ENCODE measurements at places on chromosomes 3 and 15. TPM values are rescaled to one million over a fixed set of nuclear protein-coding genes. Genes with fewer than 3 reads are reported as not detected.

The PSTPIP1 gene
- 0.63 TPM for total RNA-seq

The TLR9 gene
- not detected for total RNA-seq

The SPATA12 gene
- 0.19 TPM for total RNA-seq

The LMCD1 gene
- 30.1 TPM for total RNA-seq

The RARB gene
- 0.22 TPM for total RNA-seq

The MEGF11 gene
- 3.5 TPM for total RNA-seq

The NANOGP8 gene
- total RNA-seq, result 31.9 TPM

The SENP8 gene
- total RNA-seq, result 3.6 TPM

The SLC9C1 gene
- total RNA-seq, result 0.24 TPM

GRCh38 chr3:23640471-23641146, 165.1 kb upstream of the UBE2E1 start:
- no peaks in the 10 kb centered on the region for H3K36me3 ChIP-seq
- no peaks in the 10 kb centered on the region for H3K27me3 ChIP-seq
- no peak for DNase-seq
- H3K4me1 ChIP-seq, result peaks cover 7% of the 10 kb centered on the region

GRCh38 chr3:57080171-57080570, 19.7 kb downstream of the SPATA12 start:
- H3K27me3 ChIP-seq, result peaks cover 34% of the 10 kb centered on the region
- peaks cover 6% of the 10 kb centered on the region for H3K4me1 ChIP-seq
- DNase-seq, result no peak
- no peak overlapping the region for H3K27ac ChIP-seq

GRCh38 chr3:147305533-147306250, 100.7 kb downstream of the ZIC4 start:
- H3K27ac ChIP-seq, result no peak overlapping the region
- no peak overlapping the region for H3K4me3 ChIP-seq
- DNase-seq, result no peak
- no peaks in the 10 kb centered on the region for H3K36me3 ChIP-seq
- no peaks in the 10 kb centered on the region for H3K4me1 ChIP-seq

- H3K4me3 ChIP-seq, result no peak overlapping the region
- H3K36me3 ChIP-seq, result no peaks in the 10 kb centered on the region
- H3K4me1 ChIP-seq, result no peaks in the 10 kb centered on the region
Measured at GRCh38 chr3:115725800-115726199, 102.5 kb downstream of the GAP43 start.

DNA sequence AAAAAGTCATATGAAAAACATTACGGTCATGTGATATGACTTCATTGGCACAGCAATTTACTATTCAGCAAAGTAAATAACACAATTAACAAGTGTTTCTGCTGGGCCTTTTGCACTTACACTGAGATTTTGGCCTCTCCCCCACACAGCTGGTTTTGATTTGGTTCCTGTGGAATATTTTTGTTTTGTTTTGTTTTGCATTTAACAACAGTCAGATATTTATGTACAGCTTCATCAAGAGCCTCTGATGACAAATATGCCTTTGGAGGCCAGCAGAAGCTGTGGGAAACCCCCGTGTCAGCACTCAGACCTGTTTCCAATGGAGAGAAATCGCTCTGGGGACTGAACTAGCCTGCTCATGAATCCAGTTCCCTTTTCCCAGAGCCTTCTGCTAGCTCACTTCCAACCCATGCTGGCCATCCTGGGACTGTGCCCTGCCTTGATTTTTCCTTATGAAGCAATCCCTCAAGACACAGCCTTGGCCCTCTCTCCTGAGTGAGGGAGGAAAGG, 161.9 kb downstream of the ATG7 start:
- H3K27ac ChIP-seq, result no peak overlapping the region
- H3K4me3 ChIP-seq, result no peak overlapping the region
- H3K27me3 ChIP-seq, result no peaks in the 10 kb centered on the region
- H3K36me3 ChIP-seq, result no peaks in the 10 kb centered on the region

DNA sequence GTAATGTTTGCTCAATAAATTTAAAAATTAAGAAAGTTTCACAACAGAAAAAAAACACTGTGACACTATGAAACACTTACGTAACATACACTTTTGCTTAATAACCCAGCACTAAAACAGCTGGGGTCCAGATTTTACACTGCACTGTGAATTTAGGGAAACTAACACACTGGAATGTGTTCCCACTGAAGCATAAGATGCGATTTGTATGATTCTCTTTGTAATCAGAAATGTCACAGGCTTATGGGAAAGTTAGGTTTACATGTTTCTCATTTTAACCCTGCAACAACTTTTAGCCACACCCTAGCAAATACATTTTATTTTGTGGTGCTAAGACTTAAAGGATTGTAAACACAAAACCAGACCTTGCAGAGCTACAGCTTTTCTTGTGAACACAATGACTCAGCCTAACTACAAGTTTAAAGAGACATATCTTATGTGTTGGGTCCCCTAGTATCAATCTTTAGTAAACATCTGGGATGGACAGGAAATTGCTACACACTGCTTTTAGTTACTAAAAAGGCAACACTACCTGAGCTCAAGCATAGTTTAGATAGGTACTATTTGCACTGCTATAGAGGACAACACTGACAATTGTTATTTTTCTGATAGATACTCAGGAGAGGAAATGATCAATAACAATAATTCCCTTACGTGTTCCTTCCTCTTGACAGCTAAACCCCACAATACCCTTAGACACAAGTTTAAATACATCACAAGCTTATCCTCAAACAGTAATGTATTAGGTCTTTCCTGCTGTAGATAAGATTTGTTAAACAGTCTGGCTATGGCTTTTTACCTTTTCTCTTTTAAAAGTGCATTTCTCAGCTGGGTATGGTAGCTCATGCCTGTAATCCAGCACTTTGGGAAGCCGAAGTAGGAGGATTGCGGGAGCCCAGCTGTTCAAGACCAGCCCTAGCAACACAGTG, 3.8 kb downstream of the PLD1 start:
- no peak overlapping the region for H3K27ac ChIP-seq
- H3K27me3 ChIP-seq, result peaks cover 17% of the 10 kb centered on the region
- DNase-seq, result no peak
- H3K4me3 ChIP-seq, result no peak overlapping the region

DNA sequence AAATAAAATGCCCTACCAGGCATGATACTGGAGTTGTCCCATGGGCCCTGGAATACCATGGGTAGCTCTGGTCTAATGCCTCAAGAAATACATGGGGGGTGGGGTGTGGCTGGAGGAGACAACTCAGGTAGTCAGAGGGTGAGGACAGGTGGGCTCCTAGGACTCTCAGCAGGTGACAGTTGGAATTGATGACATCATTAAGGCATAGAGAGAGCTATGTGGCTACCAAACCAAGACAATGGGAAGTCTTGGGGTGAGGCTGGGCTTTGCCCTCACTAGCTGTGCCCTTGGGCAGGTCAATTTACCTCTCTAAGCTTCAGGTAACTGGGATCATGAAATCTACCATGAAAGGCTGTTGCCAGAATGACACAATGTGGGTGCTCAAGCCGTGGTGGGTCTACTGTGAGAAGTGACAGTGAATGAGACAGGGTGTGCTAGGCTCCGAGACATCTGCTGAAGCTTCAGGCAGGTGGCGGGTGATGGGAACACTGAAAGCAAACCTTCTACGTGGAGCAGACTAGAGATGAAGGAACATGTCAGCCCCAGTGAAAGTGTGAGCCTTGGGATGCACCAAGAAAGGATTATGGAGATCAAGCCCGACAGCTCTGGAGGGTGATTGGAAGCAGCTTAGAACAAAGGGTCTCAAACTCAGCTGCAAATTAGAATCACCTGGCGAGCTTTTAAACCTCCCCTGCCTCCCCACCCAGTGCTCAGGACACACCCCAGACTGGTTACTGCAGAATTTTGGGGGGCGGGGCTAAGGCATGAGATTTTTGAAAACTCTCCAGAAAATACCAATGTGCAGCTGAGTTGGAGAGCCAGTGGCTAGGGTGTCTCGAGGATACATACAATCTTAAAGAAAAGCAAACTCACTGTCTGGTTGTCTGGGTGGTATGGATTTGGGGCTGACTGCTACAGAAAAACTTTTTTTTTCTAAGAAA, 21.5 kb downstream of the SLC6A20 start:
- H3K27ac ChIP-seq, result no peak overlapping the region
- H3K4me3 ChIP-seq, result no peak overlapping the region
- H3K27me3 ChIP-seq, result no peaks in the 10 kb centered on the region
- no peak for DNase-seq
- H3K36me3 ChIP-seq, result no peaks in the 10 kb centered on the region

- no peaks in the 10 kb centered on the region for H3K27me3 ChIP-seq
- H3K36me3 ChIP-seq, result no peaks in the 10 kb centered on the region
- H3K4me3 ChIP-seq, result no peak overlapping the region
- DNase-seq, result no peak
- no peak overlapping the region for H3K27ac ChIP-seq
Measured at GRCh38 chr15:99135194-99135593, 30.3 kb downstream of the SYNM start.

- H3K4me1 ChIP-seq, result no peaks in the 10 kb centered on the region
- no peak overlapping the region for H3K27ac ChIP-seq
- DNase-seq, result no peak
- no peaks in the 10 kb centered on the region for H3K27me3 ChIP-seq
- H3K36me3 ChIP-seq, result no peaks in the 10 kb centered on the region
- no peak overlapping the region for H3K4me3 ChIP-seq
Measured at GRCh38 chr15:50884540-50884939, 23.9 kb upstream of the AP4E1 start.

DNA sequence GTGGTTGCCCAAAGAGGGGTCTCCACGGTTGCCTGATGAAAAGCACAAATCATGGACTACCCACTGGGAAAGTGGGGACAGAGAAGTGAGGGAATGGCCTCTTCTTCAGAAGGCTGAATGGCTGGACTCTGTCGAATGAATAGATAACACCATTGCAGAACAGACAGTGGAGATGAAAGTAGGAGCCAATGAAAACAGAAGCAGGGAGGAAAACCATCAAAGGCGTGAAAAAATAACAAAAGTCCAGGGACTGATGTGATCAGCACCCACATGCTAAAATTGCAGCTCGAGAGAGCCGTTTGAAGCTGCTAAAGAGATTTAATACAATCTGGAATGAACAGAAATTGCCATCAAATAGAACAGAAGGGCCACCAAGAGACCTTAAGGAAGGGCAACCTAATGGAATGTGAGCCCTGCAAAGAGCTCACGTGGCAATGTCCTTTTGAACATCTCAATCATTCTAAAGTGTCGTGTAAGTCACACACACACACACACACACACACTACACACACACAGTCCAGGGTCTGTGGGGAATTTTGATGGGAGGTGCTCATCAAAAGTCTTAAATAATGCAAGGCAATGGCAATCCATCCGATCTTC, 130.9 kb upstream of the ICE2 start:
- H3K4me1 ChIP-seq, result no peaks in the 10 kb centered on the region
- no peaks in the 10 kb centered on the region for H3K36me3 ChIP-seq
- no peak for DNase-seq
- H3K27me3 ChIP-seq, result no peaks in the 10 kb centered on the region
- H3K4me3 ChIP-seq, result no peak overlapping the region

DNA sequence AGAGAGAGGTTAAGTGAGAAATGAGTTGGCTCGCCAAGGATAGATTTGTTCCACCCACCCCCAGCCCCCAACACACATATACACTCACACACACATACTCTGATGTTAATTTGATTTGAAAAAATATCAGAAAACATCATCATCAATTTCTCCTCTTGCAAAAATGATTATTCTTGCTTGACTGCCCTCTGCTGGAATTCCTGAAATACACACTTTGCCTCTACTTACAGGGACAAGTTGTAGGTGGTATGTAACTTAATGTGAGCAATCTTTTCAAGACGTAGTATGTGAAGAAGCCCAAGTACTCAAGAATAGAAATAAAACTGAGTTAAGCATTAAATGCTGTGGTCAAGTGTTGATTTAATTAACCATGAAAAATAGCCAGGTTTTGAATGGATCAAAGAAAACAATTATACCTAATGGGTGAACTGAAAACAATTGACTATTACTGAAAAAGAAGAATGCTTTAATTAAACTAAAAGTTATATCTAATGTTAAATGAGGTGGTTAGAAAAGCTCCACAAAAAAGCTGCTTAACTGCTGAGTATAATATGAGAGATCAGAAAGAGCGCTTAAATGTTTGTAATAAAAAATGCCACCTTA, 46.6 kb upstream of the MDFIC2 start:
- H3K27me3 ChIP-seq, result no peaks in the 10 kb centered on the region
- no peak overlapping the region for H3K27ac ChIP-seq
- no peaks in the 10 kb centered on the region for H3K4me1 ChIP-seq
- no peak for DNase-seq

DNA sequence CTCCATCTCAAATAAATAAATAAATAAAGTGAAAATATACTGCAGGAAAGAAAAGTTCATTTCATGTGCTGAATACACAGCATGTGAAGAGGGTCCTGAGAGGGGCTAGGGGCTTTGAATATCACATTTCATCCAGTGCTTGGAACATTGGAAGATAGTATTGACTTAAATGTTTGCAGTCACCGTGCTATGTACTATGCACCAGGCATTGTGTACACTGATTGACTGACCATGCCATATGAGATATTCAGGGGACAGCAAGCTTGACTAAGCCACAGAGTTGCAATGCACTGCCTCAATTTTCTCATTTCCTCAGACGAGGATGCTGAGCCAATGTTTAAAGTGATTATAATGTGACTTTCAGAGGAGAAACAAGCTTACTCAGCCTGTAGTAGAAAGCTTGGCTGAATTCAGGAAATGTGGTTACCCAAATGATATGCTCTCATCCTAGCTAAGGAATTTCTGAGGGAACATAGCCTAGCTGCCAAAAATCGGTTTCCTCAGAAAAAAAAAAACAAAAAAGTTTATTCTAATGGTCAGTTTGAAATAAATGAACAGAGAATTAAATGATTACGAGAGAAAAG, 557.9 kb downstream of the FGF12 start:
- H3K4me3 ChIP-seq, result no peak overlapping the region
- no peak for DNase-seq
- H3K4me1 ChIP-seq, result no peaks in the 10 kb centered on the region
- no peaks in the 10 kb centered on the region for H3K36me3 ChIP-seq
- H3K27me3 ChIP-seq, result no peaks in the 10 kb centered on the region

DNA sequence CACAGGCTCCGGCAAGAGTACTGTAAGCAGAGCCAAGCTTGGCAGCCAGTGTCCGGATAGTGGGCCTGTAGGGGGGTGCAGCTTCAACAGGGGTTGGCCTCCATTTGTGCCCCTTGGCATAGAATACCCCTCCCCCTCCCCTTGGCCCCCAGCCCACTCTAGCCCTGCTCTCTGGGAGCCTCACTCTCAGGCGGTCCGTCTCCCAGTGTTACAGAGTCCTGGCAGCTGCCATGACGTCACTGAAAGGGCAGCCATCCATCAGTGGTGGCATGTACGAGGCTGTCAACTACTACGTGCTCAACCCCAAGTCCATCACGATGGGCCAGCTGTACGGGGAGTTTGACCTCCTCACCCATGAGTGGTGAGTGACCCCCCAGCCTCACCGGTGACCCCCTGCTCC, 50.4 kb downstream of the DNAH1 start:
- no peak overlapping the region for H3K27ac ChIP-seq
- no peak overlapping the region for H3K4me3 ChIP-seq
- DNase-seq, result no peak
- no peaks in the 10 kb centered on the region for H3K36me3 ChIP-seq
- 0 out of 2 replicates have a peak, but pooled peaks cover 1% of the 10 kb centered on the region for H3K27me3 ChIP-seq
- H3K4me1 ChIP-seq, result no peaks in the 10 kb centered on the region

Measured in H1 (cell line).